HEK293T (cell line): ENCODE measurements at places on chromosomes 2 and 18.

GRCh38 chr2:53490659-53491058, 276.9 kb upstream of the CHAC2 start:
- DNase-seq = no peak

DNA sequence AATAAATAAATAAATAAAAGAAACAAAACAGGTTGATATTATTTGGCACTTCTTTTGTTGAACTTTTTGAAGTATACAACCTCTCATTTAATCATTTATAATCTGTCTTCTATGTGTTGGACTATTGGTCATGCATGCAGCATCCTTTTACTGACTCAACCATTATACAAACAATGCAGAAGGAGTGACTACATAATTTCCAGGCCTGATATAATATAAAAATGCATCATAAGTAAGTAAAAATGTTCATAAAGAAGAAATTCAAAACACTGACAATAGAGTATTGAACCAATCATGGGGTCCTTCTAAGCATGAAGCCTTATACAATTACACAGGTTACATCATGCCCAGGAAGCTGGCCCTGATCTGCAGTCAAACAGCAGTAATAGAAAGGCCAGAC, 141.5 kb upstream of the FN1 start:
- DNase-seq = no peak

GRCh38 chr2:127635380-127636237, 10.3 kb upstream of the GPR17 start:
- no peak for DNase-seq

GRCh38 chr2:120091436-120091835, 78.6 kb downstream of the EPB41L5 start:
- DNase-seq = no peak

- no peak for DNase-seq
These were observed 205.6 kb downstream of the TMEM182 start for GRCh38 chr2:102967451-102967850.

GRCh38 chr2:214050731-214051130, 360.1 kb upstream of the VWC2L start:
- DNase-seq = no peak

DNA sequence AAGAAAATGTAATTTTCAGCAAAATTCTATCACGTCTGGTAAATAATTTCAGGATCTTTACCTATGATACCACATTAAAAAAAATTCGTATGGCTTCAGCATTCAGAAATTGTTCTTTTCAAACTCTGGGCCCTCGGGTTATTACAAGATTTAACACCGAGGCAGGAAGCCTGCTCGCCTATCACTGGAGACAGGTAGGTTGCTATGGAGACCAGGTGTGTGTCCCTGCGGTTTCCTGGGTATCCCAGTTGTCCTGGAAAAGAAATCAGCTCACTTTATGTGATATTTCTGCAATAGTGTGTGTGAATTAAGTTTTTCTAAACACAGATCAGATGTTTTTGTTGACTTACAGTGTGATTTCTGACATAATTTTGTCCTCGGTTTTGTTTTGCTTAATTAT, 14.2 kb downstream of the HPCAL1 start:
- no peak for DNase-seq

GRCh38 chr18:3924455-3924854, 474.5 kb downstream of the TGIF1 start:
- DNase-seq = no peak

DNA sequence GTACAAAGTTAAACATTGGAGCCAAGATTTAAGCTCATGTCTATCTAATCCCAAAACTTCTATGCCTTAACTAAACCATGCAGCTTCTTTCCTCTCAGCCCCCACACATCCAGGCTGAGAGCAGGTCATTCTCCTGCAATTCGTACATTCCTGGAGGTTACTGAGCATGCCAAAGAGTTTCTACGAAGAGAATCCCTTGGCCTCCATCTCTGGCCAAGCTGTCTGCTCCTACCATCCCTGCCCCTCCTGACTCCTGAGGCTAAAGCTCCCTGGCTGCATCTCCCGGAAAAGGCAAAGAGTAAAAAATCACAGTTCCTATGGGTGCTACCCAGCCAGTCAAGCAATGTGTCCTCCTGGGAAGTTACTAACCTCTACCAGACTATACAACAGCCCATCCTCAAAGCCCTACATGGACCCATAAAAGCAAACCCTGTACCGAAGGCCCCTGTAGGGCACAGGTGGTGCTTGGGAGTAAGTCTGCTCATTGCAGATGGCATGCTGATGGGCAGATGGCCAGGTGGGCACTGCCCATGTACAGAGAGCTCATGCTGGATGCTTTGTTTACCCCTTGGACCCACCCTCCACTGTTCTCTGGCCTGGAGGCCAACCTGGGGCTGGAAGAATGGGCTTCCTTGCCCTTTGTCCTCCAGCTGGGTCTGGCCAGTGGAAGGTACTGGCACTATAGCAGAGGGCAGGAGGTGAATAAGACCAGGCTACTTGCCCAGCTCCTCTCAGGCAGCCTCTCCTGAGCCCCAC, 99.5 kb downstream of the TTC32 start:
- no peak for DNase-seq

- DNase-seq = no peak
These were observed 850.8 kb downstream of the LRP1B start for GRCh38 chr2:141280037-141280436.

DNA sequence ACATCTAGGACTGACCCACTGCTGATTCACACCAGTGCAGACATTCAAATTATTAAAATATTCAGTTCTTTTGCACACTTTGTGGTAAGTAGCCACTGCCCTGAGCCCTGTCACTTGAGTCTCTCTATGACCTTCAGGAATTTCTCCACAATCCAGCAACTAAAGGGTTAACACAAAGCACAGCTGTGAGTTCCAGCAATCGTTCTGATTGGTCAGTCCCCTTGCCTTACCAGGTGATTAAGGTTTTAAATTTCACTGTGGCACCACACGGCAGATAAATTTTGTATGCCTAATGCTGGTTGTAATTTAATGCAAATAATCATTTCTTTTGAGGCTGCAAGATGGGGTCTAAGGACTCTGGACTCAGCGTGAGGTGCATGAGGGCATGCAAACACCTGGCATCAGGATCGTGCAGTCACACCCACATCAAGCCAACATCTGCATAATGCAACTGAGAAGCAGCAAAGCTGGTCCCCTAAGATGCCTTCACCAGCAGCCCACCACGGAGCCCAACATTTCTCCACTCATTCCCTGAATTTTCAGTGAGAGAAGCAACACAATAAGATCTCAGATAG, 36.6 kb downstream of the SLC14A1 start:
- DNase-seq = peak; percentile 9

GRCh38 chr18:60113396-60113795, 213.6 kb downstream of the PMAIP1 start:
- no peak for DNase-seq

- DNase-seq = no peak
These were observed 135.4 kb downstream of the L3MBTL4 start for GRCh38 chr18:6279308-6279707.

- DNase-seq = no peak
These were observed 61.4 kb upstream of the TFCP2L1 start for GRCh38 chr2:121346407-121346806.

GRCh38 chr2:171407030-171407675, 26.6 kb downstream of the METTL8 start:
- DNase-seq = no peak

- no peak for DNase-seq
These were observed 41.7 kb downstream of the NLRC4 start for GRCh38 chr2:32222966-32223365.

GRCh38 chr2:82411071-82411470, 2048.0 kb downstream of the SUCLG1 start:
- DNase-seq = no peak

GRCh38 chr2:239310401-239311061, 90.3 kb downstream of the HDAC4 start:
- no peak for DNase-seq

DNA sequence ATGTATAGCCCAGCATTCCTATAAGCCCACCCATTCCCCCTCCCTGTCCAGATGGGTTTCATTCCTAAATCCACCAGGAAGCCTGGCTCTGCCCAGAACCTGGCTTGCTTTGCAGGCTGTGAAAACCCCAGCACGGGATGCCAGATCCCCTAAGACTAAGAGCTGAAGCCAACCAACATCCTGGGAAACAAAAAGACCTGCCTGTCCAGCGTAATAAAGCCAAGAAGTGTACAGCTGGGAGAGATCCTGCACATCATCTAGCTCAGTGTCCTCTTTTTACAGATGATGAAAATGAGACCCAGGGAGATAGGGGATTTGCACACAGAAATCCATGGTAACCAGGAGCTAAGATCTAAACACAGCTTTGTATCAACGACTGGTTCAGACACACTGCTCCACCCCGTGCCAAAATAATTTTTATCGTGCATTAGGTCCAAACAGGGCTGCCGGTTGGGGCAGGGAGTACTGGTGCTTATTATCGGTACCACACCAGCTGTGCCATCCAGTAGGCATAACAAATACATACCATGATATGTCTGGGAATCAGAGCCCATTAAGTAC, 2.9 kb downstream of the RND3 start:
- DNase-seq = no peak

DNA sequence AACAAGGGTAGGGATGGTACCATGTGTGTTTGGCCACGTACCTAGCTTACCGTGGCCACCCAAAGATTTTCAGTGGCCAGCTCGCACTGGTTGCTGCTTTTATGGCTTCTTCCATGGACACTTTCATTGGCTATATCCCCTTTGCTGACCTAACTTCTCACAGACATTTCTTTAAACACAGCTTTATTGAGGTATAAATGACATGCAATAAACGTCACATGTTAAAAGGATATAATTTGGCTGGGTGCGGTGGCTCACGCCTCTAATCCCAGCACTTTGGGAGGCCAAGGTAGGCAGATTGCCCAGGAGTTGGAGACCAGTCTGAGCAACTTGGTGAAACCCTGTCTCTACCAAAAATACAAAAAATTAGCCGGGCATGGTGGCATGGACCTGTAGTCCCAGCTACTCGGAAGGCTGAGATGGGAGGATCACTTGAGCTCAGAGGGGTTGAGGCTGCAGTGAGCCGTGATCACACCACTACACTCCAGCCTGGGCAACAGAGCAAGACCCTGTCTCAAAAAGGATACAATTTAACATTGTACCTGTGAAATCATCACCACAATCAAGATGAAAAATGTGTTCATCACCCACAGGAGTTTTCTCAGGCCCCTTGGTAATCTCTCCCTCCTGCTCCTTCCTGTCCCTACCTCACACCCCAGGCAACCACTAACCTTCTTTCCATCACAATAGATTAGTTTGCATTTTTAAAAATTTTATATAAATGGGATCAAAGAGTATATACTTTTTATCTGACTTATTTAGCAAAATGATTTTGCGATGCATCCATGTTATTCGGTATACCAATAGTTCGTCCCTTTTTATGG, 127.8 kb upstream of the PPP1CB start:
- DNase-seq = no peak

DNA sequence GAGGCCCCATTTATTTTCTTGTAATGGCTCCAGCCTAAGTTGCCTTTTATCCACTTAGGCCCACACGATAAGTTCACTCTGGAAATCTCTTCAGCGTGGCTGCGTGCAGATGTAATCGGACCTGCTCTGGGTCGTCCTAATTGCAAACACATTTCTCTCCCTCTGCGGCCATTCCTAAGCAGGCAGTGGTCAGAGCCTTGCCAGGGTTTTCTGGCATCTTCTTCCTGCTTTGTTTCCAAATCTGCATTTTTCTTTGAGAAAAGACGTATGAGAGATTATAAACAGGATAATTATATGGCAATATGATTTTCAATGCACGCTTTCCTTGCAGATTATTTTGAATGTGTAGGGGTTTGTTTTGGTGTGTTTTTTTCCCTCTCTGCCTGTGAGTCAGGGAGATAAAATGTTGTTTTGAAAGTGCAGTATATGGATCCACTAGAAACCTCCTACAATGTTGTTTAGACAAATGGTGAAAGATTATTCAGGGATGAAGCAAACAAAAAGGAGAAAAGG, 239.4 kb upstream of the TANK start:
- no peak for DNase-seq

DNA sequence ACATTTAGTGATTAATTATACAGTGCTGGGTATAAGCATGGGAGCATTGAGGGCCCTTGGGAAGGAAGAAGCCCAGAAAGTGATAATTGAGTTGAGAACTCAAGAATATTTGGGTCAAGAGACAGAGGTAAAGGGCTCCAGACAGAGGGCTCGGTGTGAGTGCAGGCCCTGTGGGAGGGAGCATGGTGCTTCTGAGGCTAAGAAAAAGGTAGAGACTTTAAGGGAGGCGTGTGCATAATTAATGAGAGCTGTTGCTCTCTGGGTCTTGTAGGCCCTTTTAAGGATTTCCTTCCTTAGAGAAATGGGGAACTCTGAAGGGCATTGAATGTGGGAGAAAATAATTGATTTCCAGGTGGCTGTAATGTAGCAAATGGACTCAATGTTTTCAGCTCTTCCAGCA, 735.0 kb upstream of the POU3F3 start:
- no peak for DNase-seq

- no peak for DNase-seq
These were observed 143.1 kb downstream of the INHBB start for GRCh38 chr2:120489023-120489422.

- DNase-seq = no peak
These were observed 143.6 kb upstream of the EPHA4 start for GRCh38 chr2:221715523-221716247.

DNA sequence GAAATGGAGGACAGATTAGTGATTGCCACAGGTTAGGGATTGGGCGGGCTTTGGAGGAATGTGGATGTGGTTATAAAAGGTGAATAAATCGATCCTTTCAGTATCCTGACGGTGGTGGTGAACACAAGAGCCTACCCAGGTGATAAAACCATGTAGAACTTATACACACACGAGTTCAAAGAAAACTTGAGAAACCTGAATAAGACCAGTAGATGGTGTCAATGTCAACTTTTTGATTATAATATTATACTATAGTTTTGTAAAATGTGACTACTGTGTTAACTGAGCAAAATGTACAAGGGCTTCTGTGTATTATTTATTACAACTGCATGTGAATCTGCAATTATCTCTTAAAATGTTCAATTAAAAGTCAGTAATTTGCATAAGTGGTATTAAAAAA, 136.3 kb downstream of the ERBB4 start:
- no peak for DNase-seq

- no peak for DNase-seq
These were observed 4.4 kb upstream of the ST8SIA5 start for GRCh38 chr18:46761059-46761769.

GRCh38 chr2:120787822-120788700, 52.4 kb downstream of the GLI2 start:
- no peak for DNase-seq

- no peak for DNase-seq
These were observed 26.1 kb downstream of the MAL start for GRCh38 chr2:95051626-95052025.

GRCh38 chr18:77634494-77634893, 384.8 kb downstream of the GALR1 start:
- DNase-seq = no peak

DNA sequence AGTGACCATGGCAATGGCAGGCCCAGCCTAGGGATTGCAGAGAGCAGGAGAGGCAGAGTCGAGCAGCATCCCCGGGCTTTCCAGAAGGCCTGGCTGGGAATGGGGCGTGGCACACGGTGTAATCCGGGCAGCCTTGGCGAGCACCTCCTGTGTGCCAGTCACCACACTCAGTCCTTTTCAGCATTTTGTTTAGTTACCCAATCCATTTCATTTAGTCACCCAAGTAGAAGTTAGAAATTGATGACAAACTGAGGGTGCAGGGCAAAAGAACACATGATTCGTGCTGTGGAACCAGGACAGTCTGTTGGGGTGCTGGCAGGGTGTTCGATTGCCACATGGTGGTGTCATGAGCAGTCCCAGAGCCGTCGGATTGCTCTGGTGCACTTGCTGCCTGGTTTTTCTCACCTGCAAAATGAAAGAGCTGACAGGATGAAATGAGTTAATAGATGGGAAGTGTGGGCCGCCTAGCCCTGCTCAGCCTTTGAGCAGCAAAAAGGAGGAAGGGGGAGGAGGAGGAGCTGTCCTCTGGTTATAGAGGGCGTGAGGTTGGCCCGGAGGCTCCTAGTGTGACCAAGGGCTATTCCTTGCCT, 299.4 kb downstream of the AGAP1 start:
- peak; percentile 17 for DNase-seq
